Epithelial cell of alveolus of lung (primary cell): ENCODE measurements at places on chromosomes 5 and 9. TPM values are rescaled to one million over a fixed set of nuclear protein-coding genes. Genes with fewer than 3 reads are reported as not detected.

FRRS1L gene
- 0.13 and 1.8 TPM in 2 replicates for total RNA-seq

ADGRD2 gene
- total RNA-seq = not detected in 2 replicates

NME5 gene
- 1.4 and 1.7 TPM in 2 replicates for total RNA-seq

OBP2B gene
- not detected in 2 replicates for total RNA-seq

PDZD2 gene
- total RNA-seq = 0.16 and 2.1 TPM in 2 replicates

PDE8B gene
- 0.13 and 1.2 TPM in 2 replicates for total RNA-seq
